ENCODE measurements at places on chromosomes 1 and 21.
A peak's percentile ranks its signal among the peaks of the same experiment; 100 is the strongest.

DNA sequence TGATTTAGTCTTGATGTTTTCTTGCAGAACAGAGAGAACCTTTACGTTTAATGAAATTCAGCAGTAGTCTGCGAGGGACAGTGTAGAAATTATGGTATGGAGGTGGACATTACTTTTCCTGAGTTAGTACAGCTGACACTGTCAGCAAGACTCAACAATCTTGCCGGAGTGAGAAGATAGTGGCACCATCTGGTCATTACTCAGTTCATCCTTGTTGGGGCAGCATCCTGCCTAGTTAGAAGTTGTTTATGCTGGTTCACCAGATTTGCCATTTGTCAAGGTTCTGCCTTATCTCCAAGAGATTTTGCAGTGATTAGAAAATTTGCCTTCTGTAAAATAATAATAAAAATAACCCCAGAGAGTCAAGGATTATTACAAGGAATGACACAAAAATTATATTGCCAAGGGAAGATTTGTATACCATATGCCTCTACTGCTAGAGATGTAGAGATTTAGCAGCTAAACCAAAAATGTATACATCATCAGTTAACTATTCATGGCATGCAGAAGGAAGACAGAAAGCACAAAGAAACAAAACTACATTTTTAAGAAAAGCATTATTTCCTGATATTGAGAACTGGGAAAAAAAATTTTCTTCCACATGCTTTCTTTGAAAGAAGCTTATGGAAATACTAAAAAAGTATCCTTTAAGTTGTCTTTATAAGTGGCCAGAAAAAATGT, 1967.4 kb downstream of the NCAM2 start:
- no peak for DNase-seq

GRCh38 chr1:57238233-57238781, 185.6 kb downstream of the DAB1 start:
- DNase-seq: no peak

DNA sequence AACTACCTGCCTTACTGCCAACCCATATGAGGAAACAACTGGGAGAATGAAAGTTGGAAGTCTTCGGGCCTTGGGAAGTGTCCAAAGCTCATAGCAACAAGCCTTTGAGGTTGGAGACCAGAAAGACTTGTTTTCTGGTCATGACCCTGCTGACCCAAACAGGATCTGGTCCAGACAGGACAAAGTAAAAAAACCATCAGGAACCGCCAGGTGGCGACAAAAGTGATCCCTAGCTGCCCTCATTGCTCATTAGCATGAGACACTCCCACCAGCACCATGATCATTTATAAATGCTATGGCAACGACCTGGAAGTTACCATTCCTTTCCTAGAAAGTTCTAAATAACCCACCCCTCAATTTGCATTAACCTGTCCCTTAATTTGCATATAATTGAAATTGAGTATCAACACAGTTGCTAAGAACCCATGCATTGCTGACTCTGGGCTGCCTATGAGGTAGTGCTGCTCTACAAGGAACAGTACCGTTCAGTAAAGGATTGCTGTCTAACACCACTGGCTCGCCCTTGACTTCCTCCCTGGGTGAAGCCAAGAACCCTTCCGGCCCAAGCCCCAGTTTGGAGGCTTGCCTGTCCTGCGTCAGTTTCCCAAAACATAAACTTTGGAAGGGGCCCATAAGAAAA, 89.0 kb downstream of the URB2 start:
- peak; percentile 73 for DNase-seq

DNA sequence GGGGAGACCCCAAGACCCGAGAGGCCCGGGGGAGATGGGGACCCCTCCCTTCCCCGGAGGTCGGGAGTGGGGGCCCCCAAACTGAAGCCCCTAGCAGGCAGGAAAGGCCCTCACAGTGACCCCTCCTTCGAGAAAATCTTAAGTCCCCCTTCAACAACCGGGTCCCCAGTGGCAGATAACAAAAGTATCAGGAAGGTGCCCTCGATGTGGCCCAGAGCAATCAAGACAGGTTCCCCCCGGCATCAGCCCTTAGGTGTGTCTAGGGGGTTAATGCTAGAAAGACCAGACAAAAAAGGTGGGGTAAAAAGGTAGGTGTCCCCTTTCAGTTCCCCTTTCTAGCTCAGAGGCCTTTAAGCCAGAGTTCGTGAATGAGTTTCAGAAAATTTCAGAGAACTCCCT, 282 bp upstream of the ECE1 start:
- DNase-seq: no peak

DNA sequence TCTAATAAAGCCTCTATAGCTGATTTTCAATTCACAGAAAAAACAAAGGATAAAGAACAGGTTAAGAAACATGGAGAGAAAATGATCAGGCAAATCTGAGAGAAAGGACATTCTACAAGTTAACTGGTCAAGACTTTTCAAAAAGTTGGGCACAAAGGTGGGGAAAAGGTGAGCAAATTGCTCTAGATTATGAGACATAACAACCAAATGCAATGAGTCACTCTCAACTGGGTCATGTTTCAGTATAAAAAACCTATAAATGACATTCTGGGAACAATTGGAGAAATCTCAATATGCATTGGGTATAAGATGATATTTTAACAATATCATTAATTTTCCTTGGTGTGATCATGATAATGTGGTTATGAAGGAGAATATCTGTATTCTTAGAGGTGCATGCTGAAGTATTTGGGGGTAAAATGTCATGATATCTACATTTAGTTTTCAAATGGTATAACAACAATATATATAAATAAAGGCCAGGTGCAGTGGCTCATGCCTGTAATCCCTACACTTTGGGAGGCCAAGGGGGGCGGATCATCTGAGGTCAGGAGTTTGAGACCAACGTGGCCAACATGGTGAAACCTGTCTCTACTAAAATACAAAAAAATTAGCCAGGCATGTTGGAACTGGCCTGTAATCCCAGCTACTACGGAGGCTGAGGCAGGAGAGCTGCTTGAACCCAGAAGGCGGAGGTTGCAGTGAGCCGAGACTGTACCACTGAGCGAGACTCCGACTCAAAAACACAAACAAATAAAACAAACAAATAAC, 27.0 kb downstream of the ANKRD13C start:
- no peak for DNase-seq

All from erythroblast (primary cell).